NCI-H1048 (cell line): ENCODE measurements at places on chromosomes 3 and 15.

DNA sequence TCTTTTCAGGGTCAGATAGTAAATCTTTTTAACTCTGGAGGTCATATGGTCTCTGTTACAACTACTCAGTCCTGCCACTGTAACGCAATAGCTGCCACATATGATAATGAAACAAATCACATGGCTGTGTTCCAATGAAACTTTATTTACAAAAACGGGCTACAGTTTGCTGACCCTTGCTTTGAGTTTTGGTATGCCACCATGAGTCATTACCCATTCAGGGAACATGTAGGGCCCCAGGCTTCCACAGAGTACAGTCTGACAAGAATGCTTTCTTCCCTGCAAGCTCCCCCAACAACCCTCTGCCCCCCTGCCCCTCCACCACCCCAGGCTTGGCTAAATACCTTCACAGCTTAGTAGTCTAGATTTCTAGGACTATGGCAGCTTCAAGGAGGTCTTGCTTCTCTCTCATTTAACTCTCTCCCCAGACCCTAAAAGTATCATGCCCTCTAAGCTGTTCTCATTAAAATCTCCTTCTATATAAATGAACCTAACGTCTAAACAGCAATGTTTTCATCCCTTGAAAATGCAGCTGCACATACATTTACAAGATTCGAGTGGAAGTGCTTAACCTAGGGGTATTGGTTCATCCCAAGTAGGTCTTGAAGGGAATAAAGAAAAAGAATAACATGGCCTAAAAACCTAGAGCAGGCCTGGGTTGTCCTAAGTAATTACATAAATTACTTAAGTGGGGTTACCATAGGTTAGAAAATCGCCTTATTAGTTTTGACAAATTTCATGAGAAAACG lies 117.8 kb upstream of the PRICKLE2 start:
- no peak for DNase-seq

GRCh38 chr3:100640633-100641032 lies 31.2 kb downstream of the ADGRG7 start:
- no peak for DNase-seq

- DNase-seq = no peak
These were observed 336.2 kb downstream of the ERC2 start for GRCh38 chr3:56131974-56132590.

- DNase-seq = no peak
These were observed 306.4 kb downstream of the MAGI1 start for GRCh38 chr3:65732051-65732935.

DNA sequence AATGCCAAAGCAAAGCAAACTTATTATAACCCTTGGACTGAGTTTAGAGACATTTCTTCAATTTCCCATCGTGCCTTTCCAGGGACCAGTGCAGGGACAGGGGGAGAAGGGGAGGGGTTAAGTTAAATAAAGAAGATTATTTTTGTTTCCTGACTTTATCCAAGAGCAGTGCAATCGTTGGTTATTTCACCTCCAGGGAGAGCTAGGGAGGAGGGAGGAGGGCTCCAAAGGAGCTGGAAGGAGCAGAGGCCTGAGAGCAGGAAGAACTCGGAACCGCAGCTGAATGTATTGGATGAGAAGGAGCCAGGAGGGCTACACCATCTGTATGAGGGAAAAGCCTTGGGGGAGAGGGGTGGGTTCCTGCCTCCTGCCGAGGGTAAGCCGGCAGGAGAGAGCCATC lies 20.7 kb downstream of the HAPLN3 start:
- no peak for DNase-seq

GRCh38 chr3:71152892-71153265 lies 430.6 kb downstream of the FOXP1 start:
- no peak for DNase-seq

DNA sequence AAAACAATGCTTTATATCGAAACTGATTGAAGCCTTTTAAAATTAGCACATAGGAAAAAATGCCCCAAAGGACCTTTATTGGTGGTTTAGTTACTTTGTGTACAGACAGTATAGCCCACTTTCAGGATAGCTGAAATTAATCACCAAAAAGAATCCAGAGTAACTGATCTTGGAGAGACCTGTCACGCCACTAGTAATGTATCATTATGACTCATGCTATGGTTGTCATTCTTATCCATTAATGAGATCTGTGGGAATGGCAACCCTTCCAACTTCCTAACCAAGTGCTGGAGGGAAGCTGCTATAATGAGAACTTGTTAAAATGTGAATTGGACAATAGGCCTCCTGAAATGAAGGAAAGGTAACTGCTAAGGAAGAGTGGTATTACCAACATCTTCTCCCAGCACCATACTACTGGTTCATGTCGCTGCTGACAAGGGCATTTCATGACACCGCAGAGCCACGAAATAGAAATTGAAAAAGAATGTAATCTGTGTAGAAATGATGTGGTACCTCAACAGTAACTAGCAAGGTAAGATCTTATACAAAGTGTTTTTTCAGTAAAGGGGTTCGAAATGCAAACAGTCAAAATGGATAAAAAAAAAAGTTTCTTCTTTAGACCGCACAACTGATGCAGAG lies 7.1 kb upstream of the EMC4 start:
- no peak for DNase-seq

- no peak for DNase-seq
These were observed 7.0 kb downstream of the EIF4A2 start for GRCh38 chr3:186790261-186790981.

- no peak for DNase-seq
These were observed 135.5 kb upstream of the COL8A1 start for GRCh38 chr3:99502871-99503270.

- DNase-seq = no peak
These were observed 14.9 kb downstream of the ATP13A3 start for GRCh38 chr3:194471863-194472262.

GRCh38 chr3:107387555-107387954 lies 10.3 kb downstream of the CCDC54 start:
- no peak for DNase-seq

DNA sequence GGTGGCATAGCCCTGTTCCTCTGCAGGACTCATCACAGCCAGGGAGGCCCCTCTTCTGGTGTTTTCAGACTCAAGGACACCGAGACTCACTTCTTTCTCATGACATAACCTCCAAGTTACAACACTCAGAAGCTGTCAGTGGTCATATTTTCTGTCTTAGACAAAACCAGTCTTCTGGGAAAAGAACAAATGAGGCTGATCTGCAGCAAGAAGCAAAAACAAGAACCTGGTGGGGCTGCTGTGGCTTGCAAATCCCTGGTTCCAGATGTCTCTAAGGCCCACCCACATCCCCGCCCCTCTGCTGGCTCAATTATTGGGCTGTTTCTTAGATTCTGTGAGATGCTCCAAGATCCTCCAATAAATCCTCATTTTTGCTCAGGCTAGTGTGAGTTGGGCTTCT lies 16.6 kb upstream of the LOXL1 start:
- no peak for DNase-seq

DNA sequence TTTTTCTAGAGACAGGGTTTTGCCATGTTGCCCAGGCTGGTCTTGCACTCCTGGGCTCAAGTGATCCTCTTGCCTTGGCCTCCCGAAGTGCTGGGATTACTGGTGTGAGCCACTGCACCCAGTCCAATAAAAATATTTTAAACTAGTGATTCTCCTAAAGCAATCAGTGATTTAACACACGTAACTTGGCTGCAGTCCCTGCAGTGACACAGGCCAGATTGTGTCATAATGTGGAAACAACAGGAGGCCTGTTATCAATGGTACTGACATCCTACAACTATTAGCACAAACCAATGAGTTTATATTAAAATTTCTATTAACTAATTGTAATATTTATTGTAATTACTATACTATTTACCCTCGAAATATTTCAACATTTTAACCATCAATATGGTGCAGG lies 1.6 kb upstream of the SEC61A1 start:
- DNase-seq = no peak

GRCh38 chr3:42795621-42796181 lies 8.6 kb downstream of the HIGD1A start:
- DNase-seq = no peak

GRCh38 chr3:22288756-22289155 lies 537.7 kb upstream of the ZNF385D start:
- DNase-seq = no peak

GRCh38 chr3:65666448-65667091 lies 372.1 kb downstream of the MAGI1 start:
- DNase-seq = no peak

DNA sequence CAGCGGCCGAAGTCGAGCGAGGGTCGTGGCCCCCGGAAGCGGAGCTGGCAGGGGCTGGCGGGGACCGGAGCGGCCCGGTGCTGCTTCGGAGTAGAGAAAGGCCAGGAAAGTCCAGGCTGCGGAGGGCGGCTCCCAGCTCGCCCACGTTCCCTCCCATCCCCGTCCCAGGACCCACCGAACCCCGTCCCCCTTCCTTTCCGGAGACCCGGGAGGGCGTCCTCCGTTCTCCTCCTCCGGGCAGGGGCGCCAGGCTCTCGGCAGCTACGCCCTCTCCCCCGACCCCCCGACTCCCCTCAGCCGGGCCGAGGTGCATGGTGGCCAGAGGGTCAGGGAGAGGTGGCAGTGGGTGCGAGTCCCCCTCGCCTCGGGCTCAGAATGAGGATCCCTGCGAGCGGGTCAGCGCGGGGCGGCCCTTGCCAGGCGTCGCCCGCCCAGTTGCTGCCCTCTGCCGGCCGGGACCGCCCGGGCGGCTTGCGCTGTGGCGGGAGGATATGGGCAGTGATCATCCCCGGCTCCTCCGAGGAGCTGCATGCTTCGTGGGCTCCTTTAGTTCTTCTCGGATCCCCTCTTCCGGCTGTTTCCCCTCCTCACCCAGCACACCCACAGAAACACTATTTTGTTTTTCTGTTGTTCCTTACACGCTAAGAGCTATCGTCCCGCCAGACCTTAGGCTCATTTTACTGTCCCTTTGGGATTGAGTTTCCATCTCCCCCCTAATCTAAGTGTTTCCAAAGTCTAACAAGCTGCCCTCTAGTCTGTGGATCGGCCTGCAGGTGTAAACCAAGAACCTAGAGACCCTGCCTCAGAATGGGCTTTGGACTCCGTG lies 744 bp upstream of the ALDH1A2 start:
- DNase-seq = peak; percentile 0

DNA sequence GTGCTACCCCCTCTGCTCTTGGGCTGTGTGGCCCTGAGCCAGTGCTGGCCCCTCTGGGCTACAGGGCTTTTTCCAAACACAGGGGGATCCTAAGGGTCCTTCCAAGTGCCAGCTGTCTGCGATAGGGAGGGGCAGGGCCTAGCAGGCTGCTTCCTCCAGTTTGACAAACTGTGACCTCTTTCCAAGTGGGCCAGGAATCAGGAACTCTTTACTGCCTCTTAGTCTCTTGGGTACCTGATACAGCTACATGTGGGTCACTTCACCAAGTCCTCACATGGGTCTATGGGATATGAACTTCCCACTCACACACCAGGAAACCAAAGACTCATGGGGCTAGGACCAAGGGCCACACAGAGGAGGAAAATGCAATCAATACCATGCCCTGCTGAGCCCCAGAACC lies 25.4 kb downstream of the SEC61A1 start:
- no peak for DNase-seq

GRCh38 chr3:167675848-167676247 lies 22.1 kb upstream of the WDR49 start:
- no peak for DNase-seq

DNA sequence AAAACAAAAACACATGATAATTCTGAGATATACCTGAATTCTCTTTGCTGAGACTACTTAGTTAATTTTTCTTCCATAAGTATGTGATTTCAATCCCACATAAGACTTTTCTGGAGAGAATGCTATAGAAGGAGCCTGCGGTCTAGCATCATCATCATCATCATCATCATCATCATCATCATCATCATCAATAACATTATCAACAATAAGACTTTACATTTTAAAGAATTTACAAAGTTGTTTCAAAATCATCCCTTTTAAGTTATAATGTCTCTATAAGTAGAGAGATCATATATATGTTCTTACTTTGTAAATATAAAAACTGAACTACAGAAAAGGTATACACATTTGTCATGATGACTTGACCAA lies 965.3 kb downstream of the ROBO1 start:
- no peak for DNase-seq

DNA sequence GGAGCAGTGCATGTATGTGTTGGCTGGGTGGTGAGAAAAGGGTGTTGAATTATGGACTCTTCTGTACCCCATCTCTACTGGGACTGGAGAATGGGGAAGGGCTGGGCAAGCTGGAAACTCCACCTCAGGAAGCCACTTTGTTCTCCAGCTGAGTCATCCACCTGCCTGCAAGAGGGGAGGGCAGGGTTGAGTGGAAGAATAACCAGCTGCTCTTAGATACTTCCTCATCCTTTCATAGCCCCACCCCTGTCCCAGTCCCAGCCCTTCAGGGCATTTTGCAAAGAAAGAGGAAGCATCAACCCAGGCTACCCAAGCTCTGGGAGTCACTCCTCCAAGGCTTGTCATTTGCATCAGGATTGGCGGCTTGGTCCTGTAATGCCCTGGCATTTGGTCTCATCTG lies 33.1 kb downstream of the RAB11A start:
- no peak for DNase-seq

- no peak for DNase-seq
These were observed 2.1 kb upstream of the RHO start for GRCh38 chr3:129526121-129526900.

DNA sequence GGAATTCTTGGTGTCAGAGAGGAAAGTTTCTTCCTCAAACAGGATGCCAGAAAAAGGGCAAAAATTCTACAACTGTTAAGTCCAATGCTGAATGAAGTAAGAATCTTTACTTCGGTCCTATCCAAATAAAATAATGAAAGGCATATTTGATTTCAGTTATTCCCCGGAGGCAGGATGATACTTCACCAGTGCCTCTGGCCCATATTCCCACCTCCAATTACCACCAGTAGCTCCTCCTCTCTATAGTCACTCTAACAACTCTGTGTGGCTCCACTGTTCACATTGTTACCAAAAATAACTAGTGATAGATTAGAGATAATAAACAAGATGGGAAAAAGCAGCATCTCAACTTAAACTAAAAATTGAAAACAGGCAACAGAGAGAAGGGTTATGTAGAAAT lies 20.7 kb downstream of the MAP1A start:
- DNase-seq = no peak

- no peak for DNase-seq
These were observed 301.7 kb upstream of the UMPS start for GRCh38 chr3:124428372-124429128.

GRCh38 chr3:126816298-126816697 lies 112.3 kb downstream of the CHCHD6 start:
- DNase-seq = no peak

DNA sequence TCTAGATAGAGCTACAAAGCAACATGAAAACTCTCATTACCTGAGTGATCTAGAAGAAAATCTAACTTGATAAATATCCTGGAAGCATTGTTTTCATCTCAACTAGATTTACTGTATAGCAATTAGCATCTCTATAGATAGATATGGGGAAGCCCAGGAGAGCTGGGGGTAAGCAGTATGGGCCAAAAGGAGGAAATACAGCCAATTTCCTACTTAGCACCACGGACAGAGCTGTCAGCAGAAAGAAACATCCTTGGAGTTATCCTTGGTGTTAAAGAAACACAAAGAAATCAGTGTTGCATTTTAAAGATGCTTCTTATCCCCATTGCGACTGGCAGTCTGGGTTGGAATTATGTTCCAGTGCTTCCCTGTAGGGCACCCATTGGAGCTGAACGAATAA lies 126.2 kb downstream of the TIGIT start:
- DNase-seq = no peak
